8988T (cell line): ENCODE measurements at places on chromosomes 13 and 19.

- no peak for DNase-seq
Measured at GRCh38 chr19:44824761-44825160, 15.9 kb downstream of the BCAM start.

DNA sequence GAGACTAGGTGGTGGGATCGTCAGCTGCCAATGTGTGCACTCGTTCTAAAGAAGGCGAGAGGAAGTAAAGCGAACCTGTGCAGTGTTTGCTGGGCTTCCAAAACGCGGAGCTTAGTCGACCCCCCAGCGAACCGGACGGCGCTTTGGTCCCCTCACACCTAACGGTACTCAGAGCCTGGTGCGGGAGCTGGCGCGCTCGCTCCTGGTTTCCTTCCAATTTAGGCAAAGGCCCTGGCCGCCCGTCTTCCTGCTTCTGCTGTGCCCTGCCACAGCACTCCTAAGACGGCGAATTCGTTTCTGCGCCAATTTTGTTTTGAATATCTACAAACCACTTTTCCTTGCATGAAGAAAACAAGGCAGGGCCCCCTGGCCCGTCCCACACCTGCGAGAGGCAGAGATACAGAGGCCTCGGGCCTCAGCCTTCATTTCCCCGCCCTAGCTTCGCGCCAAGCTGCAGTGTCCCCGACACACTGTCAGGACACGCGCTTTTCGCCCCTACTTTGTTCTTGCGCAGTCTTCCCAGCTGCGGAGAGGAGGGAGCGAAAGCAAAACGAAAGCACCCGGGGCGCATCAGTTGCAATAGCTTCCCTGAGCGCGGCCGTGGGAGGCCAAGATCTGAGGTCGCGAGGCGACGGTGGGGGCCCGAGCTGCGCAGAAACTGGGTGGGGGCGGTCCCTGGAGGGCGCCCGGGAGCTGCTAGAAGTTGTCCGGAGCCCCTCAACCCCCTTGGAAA is 111.9 kb downstream of the KCNRG start:
- no peak for DNase-seq

- peak; percentile 63 for DNase-seq
Measured at GRCh38 chr19:3743486-3743885, 18.0 kb downstream of the APBA3 start.

DNA sequence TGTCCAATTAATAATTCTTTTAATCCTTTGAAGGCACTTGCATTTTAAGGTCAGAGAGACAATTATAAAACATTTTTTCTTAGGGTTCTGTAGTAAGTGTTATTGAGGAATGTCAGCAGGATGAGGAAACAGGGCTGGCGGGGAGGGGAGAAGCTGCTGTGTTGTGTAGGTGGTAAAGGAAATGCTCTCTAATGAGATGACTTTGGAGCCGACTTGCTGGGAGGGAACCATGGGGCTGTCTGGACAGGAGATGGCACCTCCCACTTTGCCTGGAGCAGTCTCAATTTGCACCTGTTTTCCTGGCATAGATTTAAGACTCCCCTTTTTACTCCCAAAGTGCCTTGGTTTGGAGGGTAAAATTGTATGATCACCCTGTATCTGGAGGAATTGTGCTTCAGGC is 230.4 kb downstream of the ATP8A2 start:
- DNase-seq, result no peak

GRCh38 chr19:10915130-10916091 is 13.0 kb downstream of the YIPF2 start:
- DNase-seq, result no peak
